Panc1 (cell line): ENCODE measurements at places on chromosomes 6 and 20. TPM values are rescaled to one million over a fixed set of nuclear protein-coding genes. Genes with fewer than 3 reads are reported as not detected.
A peak's percentile ranks its signal among the peaks of the same experiment; 100 is the strongest.

MED23 gene
- total RNA-seq = 18.3 TPM

RPP21 gene
- 81.3 TPM for total RNA-seq

SLC35B2 gene
- 105 TPM for total RNA-seq

HLA-E gene
- 132 TPM for total RNA-seq

EYS gene
- not detected for total RNA-seq

MLN gene
- total RNA-seq = not detected

RSPO3 gene
- not detected for total RNA-seq

SIRPG gene
- total RNA-seq = not detected

EEF1A2 gene
- 178 TPM for total RNA-seq

DEFB132 gene
- total RNA-seq = 0.10 TPM

NUDT3 gene
- total RNA-seq = 25.9 TPM

HCK gene
- 0.98 TPM for total RNA-seq

RGS17 gene
- total RNA-seq = 8.7 TPM

DNA sequence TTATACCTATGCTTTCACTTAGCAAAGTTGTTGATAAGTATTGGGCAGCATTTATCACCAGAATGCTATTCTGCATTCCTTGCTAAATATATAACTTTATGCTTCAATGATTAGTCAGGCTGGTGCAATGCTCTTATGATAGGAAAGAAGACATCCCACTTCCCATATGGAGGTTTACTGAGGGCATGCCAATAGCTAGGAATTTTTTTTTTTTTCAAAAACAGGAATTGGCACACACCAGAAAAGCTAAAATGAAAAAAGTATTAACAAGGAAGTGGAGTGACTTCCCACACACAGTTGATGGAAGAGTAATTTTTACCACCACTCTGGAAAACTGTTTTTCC is 90.8 kb downstream of the FRK start:
- H3K4me3 ChIP-seq = no peak overlapping the region
- DNase-seq = no peak
- no peak overlapping the region for H3K27ac ChIP-seq

- H3K36me3 ChIP-seq = no peaks in the 10 kb centered on the region
- peaks cover 80% of the 10 kb centered on the region for H3K4me1 ChIP-seq
- no peak overlapping the region for H3K4me3 ChIP-seq
- peak overlapping the region; percentile 90 for H3K27ac ChIP-seq
These were observed 54.8 kb upstream of the CCDC167 start for GRCh38 chr6:37554480-37554819.

DNA sequence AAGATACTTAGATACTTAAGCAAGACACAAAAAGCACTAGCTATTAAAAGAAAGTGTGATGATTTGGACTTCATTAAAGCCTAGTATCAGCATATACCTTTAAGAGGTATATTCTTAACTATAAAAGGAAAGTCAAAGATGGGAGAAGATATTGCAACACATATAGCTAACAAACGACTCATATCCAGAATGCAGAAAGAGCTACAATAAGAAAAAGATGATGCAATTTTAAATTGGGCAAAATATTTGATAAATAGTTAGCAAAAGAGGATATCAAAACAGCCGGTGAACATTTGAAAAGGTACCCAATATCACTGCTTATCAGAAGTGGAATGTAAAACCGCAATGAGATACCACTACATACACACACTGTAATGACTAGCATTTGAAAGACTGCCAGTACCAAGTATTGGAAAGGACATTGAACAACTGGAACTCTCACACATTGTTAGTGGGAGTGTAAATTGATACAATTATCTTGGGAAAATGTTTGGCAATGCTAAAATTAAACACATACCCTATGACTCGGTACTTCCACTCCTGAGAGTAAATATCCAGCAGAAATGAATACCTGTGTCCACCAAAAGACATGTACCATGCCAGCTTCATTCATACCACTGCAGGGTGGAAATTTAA is 25.7 kb downstream of the MUC22 start:
- DNase-seq = no peak
- H3K27me3 ChIP-seq = no peaks in the 10 kb centered on the region
- H3K36me3 ChIP-seq = no peaks in the 10 kb centered on the region
- H3K27ac ChIP-seq = no peak overlapping the region
- no peak overlapping the region for H3K4me3 ChIP-seq

DNA sequence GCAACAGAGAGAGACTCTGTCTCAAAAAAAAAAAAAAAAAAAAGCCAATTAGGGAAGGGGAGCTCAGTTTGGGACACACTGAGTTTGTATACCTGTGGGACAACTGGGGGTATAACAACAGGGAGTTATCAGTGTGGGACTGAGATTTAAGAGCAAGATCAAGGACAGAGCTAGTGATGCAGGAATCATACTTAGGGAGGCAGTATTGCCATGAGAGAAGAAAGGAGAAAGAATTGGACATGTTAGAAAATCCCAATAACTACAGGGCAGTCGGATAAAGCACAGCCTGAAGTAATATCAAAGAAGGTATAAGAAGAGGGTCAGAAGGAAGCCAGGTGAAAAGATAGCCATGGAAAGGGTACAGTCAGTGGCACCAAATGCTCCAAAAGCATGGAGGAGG is 121.2 kb downstream of the PTPRT start:
- H3K27ac ChIP-seq = no peak overlapping the region
- H3K27me3 ChIP-seq = no peaks in the 10 kb centered on the region; the same call in 1 of the 2 replicates
- no peak overlapping the region for H3K4me3 ChIP-seq
- no peak for DNase-seq
- H3K4me1 ChIP-seq = no peaks in the 10 kb centered on the region

DNA sequence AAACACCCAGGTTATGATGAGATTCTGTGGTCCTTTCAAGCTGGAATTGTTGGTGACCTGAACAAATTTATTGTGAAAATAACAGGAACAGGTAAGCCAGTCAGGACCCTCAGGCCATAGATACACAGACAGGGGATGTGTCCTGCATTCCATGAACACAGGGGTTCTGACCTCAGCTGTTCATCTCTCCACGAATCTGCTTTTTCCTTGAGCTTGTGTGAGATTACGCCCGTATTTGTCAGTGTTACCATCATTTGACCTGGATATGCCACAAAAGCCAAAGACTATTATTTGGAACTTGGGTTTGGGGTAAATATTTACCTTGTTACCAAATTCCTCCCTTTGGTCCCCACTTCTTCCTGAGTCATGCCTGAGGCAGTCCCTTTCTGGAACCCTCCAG is 288.9 kb downstream of the PREX1 start:
- no peak overlapping the region for H3K4me3 ChIP-seq
- H3K4me1 ChIP-seq = no peaks in the 10 kb centered on the region
- H3K27me3 ChIP-seq = peaks cover 5% of the 10 kb centered on the region; the same call in 1 of the 2 replicates

DNA sequence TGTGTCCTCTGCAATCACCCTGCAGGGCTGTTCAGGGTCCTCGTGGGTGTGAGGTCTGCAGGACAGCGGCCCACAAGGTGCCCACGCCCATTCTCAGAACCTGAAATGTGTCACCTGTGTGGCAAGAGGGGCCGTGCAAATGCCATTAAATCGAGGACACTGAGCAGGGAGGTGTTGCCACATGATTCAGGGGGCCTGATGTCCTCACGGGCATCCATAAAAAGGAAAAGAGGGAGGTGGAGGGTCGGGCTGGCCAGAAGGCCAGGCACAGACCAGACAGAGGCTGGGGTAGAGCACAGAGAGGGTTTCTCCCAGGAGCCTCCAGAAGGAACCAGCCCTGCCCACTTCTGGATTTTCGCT is 239.6 kb downstream of the ERMARD start:
- H3K4me1 ChIP-seq = no peaks in the 10 kb centered on the region
- DNase-seq = no peak
- no peaks in the 10 kb centered on the region for H3K36me3 ChIP-seq
- no peak overlapping the region for H3K27ac ChIP-seq

DNA sequence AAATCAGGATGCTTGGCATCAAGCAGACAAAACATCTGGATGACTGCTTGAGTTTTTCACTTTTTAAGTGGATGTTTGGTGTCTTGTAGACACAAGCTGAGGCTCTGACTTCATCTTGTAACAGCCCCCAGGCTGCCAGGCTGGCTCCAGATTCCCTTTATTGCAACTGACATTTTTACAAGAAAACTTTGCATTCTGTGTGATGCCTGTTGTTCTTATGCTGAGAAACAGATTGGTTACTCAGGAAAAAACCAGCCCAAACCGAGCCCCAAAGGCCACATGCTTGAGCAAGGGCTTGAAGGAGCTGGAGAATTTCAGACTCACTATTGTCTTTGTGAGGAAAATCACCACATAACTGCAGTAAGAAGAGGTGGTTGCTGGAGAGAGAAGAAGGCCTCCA is 98.4 kb upstream of the PREP start:
- no peaks in the 10 kb centered on the region for H3K4me1 ChIP-seq
- H3K36me3 ChIP-seq = no peaks in the 10 kb centered on the region
- no peak overlapping the region for H3K27ac ChIP-seq
- no peaks in the 10 kb centered on the region for H3K27me3 ChIP-seq

- H3K27ac ChIP-seq = no peak overlapping the region
- no peak for DNase-seq
- no peak overlapping the region for H3K4me3 ChIP-seq
- no peaks in the 10 kb centered on the region for H3K36me3 ChIP-seq
- no peaks in the 10 kb centered on the region for H3K4me1 ChIP-seq
These were observed 7.0 kb downstream of the EMILIN3 start for GRCh38 chr20:41359541-41360011.

DNA sequence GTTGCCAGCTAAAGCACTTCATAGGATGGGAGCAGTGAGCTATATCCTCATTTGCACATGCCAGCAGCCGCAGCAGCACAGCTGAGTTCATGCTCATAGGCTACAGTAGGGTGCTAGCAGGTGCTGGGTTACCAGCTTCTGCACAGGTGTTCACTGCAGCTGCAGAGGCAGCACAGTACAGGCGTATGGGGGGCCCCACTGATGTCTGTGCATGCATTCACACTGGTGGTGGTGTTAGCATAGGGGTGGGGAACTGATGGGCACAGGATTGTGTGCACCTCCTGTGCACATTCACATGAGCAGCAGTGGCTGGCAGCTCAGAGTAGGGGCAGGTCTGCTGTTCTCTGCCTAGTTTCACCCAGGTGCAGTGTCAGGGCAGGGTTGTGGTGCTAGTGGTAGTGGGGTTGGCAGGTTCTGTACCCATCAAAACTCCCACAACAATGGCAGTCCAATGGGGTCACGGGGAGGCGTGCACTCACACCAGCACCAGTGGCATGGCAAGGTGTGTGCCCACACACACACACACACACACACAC is 58.9 kb upstream of the IRAK1BP1 start:
- H3K36me3 ChIP-seq = no peaks in the 10 kb centered on the region
- DNase-seq = no peak
- no peaks in the 10 kb centered on the region for H3K4me1 ChIP-seq
- no peak overlapping the region for H3K27ac ChIP-seq

DNA sequence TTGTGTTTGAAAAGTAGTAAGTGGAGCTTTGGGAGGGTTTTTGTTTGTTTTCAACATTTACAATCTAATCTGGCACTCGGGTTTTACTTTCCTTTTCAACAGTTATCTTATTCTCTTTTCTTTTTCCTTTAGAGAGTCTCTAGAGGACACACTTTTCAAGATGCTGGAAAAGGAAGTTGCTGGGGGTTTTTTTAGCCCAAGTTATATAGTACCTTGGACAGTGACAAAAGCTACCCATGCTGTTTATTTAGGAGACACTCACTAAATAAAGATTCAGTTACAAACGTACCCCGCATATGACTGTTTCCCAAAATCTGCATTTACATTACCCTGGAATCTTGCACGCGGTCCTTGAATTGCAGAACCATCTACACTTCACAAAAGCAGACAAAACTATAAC is 78.8 kb downstream of the MAP7 start:
- H3K27me3 ChIP-seq = no peaks in the 10 kb centered on the region
- H3K4me3 ChIP-seq = no peak overlapping the region
- no peaks in the 10 kb centered on the region for H3K4me1 ChIP-seq
- no peak overlapping the region for H3K27ac ChIP-seq
- no peaks in the 10 kb centered on the region for H3K36me3 ChIP-seq

DNA sequence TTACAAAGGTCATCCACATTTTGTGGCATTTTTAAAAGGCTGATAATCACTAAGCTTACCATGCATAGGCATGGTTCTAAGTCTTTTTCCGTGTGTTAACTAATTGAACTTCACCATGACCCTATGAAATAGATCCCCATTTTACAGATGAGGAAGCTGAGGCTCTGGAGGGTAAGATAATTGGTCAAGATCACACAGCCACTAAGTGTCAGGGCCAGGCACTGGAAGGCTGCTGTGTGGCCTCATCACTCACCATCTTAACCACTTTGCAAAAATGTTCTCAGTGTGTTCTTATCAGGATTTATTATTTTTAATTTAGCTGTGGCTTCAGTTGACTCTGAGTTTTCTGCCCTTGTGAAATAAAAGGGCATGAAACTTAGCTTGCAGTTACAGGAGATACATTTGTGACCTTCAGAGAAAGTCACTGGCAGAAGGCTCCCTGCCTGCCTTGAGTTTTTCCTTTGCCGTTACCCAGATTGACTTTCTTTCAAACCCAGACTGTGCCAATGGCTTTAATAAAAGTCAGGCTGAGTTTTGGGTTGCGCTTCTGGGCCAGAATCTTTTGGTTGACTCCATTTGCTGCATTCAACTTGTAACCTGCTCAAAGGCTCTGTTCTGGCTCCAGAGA is 82.0 kb downstream of the EZR start:
- H3K27me3 ChIP-seq = no peaks in the 10 kb centered on the region
- no peak for DNase-seq
- no peaks in the 10 kb centered on the region for H3K36me3 ChIP-seq

DNA sequence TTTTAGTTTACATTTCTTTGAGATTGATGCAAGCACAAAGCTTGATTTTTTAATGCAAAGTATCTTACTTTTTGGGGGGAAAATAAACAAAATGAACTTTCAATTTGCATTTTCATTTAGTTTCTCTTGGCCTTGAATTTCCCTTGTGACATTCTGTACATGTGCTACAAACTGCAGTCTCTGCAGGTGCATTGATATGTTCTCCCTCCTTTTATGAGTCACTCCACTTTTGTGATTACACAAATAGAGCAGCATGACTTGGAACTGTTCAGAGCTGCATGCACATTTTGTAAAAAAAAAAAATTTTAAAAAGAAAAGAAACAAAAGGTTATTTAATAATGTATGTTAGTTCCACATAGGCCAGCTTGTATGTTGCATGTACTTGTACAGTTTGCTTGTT is 220.0 kb upstream of the KCNQ5 start:
- no peaks in the 10 kb centered on the region for H3K27me3 ChIP-seq
- H3K27ac ChIP-seq = no peak overlapping the region
- no peaks in the 10 kb centered on the region for H3K4me1 ChIP-seq
- no peak for DNase-seq

- H3K4me3 ChIP-seq = no peak overlapping the region
- no peaks in the 10 kb centered on the region for H3K36me3 ChIP-seq
- H3K27me3 ChIP-seq = no peaks in the 10 kb centered on the region
- no peak for DNase-seq
- H3K27ac ChIP-seq = no peak overlapping the region
These were observed 89.9 kb downstream of the PDSS2 start for GRCh38 chr6:107369493-107369892.

- H3K36me3 ChIP-seq = no peaks in the 10 kb centered on the region
- no peaks in the 10 kb centered on the region for H3K4me1 ChIP-seq
- H3K27ac ChIP-seq = no peak overlapping the region
- H3K27me3 ChIP-seq = no peaks in the 10 kb centered on the region
- DNase-seq = no peak
- no peak overlapping the region for H3K4me3 ChIP-seq
These were observed 44.1 kb downstream of the SAMD3 start for GRCh38 chr6:130178692-130179091.
